ENCODE measurements at places on chromosomes 7 and 10.

DNA sequence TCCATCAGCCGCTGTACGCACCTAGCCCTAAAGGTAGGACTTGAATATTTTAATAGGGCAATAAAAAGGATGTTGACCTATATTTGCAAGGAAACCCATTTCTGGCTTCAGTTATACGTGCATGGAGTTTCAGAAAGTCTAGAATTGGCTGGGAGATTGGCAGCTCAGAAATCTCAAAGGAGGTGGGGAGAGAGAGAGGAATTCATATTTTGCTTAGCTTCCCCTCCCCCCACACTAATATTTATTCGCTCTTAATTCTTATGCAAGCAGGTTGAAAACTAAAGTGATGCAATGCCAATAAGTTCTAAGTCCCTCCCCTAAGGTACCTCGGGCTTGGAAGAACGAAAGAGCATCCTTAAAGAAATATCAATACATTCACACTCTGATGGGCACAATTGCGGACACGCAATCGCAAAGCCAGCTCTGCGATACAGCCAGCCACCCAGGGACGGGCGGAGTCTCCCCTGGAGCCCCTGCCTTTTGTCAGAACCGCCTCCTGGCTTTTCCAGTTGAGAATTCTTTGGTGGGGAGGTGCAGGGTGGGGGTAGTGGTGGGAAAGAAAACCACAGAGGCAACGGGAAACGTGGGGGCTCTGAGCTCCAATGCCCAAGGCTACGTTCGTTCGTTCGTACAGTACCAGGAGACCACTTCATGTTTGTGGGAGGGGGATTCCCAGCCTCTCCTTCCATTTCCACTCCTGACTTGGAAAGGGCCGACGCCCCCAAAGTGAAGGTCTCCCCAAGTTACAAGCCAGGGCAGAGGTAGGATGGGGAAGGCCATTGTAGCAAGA is 1.3 kb downstream of the SHH start:
- DNase-seq, result no peak

DNA sequence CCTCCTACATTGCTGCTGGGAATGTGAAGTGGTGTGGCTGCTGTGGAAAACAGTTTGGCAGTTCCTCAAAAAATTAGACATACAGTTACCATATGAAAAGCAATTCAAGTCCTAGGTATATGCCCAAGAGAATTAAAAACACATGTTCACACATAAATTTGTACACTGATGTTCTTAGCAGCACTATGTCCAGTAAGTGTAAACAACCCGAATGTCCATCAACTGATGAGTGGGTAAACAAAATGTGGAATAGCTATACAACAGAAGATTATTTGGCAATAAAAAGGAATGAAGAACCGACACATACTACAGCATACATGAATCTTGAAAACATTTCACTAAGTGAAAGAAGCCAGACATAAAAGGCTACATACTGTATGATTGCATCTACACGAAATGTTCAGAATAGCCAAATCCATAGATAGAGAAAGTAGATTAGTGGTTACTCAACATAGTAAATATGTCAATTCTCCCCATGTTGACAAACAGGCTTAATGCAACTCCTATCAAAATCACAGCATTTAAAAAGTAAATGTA is 17.2 kb downstream of the CEP41 start:
- DNase-seq, result no peak

DNA sequence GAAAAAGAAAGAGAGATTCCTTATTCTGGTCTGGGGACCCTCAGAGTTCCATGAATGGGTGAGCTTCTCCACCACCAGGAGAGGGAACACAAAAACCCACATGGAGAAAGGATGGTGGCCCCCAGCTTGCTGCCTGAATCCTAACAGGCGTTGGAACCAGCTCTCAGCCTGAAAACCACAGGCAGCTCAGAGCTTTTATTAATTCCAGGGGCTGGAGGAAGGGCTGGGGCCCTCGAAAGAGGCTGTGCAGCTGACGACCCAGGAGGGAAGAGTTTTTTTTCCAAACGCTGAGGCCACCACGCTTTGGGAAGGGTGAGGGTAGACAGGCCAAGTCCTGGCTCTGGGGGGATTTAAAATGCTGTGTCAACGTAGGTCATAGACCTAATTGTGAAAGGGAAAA is 10.8 kb upstream of the ELN start:
- no peak for DNase-seq

- no peak for DNase-seq
These were observed 191.0 kb upstream of the BET1 start for GRCh38 chr7:94195201-94195600.

DNA sequence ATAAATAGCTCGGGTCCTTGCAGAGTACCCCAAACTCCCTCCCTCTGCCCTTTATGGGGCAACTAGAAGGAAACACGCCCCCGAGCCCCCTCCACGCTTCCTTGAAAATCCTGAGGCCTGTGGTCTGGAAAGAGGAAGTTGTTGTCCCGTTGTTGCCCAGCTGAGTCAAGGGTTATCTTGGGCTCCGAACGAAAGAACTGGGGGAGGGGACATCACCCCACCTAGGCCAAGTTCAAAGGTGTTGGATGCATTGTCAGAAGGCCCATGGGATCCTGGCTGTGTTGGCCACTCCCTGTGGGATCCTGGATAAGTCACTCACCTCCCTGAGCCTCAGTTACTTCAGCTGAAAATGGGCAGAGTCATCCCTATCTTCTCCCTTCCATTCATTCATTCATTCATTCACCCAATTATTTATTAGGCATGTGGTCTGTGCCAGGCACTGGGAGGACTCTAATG is at the start of gene CCL24:
Gene CCL24, minus strand, starts transcription at position 26 of the 456 bp plus-strand sequence. CDS start 91 bp downstream, outside the sequence.
- no peak for DNase-seq

DNA sequence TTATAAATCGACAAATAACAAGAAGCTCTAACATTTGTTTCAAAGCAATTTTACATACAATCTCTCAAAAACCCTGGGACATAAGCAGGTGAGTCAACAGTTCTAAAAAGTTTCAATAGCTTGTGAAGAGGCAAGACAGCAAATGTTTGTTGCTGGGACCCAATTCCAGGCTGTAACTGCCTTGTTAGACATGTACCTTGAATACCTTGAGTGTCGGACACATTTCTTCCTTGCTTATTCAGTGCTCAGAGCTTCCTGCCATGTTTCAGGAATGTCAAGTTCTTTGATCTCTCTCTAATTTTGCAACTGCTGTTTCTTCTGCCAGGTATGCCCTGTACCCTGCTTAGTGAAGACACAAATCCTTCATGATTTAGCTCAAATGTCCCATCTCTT is 5.1 kb downstream of the CH25H start:
- no peak for DNase-seq

DNA sequence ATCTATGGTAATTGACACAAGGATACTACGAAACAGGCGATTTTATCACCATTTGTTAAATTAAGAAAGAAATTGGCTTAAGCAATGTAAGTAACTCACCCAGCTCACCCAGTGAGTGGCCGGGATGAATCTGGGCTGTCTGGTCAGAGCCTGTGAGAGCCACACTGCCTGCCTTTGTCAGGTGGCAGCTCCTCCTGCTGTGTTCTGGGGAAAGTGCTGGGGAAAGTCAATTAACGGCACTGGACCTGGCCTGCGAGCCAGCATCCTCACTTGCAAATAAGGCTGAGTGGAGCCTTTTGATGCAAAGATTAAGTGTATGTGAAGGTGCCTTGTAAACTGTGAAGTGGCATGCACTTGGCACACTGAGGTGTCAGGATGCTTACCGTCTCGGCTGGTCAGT is 13.4 kb upstream of the CXCL12 start:
- DNase-seq, result no peak

DNA sequence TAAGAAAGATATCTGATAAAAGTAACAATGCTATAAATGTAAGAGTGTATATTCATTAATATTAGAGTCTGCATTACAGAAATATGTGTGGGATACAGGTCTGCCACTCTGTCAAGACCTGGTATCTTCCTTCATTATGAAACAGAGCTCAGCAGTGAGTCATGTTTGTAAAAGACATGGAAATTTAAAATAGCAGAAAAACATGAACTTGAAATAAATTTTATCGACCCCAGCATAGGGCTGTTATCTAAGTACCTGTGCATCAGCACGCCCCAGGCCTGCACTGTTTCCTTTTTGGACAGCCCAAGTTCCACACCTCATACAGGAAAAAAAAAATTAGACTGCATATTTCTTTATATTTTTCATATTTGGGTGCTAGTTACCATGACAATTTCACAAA is 58.0 kb upstream of the ZPBP start:
- DNase-seq, result no peak

GRCh38 chr7:1320616-1321240 is 88.1 kb downstream of the UNCX start:
- DNase-seq, result no peak

- no peak for DNase-seq
These were observed 135.4 kb downstream of the PPP1R3A start for GRCh38 chr7:113783403-113783802.

DNA sequence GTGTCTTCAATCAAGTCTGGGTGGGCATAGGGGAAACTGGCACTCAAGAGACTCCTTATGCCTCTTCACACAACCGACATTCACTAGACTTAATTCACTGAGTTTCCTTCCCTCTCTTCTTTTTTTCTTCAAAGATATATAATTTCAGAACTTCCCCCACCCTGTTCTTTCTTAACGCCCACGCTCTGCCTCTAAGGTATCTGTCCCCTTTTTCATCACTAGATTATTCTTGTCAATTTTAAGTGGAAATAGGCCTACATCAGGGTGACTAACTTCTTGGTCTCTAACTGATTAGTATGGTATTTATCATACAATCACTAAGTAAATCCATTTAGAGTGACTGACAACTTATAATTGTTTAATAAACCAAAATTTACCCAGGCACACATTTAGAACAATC is 126.7 kb downstream of the CDCA7L start:
- DNase-seq, result no peak

- no peak for DNase-seq
These were observed 13.4 kb downstream of the AMZ1 start for GRCh38 chr7:2701424-2701823.

- peak; percentile 50 for DNase-seq
These were observed 131.4 kb upstream of the ODAD2 start for GRCh38 chr10:28130267-28130666.

DNA sequence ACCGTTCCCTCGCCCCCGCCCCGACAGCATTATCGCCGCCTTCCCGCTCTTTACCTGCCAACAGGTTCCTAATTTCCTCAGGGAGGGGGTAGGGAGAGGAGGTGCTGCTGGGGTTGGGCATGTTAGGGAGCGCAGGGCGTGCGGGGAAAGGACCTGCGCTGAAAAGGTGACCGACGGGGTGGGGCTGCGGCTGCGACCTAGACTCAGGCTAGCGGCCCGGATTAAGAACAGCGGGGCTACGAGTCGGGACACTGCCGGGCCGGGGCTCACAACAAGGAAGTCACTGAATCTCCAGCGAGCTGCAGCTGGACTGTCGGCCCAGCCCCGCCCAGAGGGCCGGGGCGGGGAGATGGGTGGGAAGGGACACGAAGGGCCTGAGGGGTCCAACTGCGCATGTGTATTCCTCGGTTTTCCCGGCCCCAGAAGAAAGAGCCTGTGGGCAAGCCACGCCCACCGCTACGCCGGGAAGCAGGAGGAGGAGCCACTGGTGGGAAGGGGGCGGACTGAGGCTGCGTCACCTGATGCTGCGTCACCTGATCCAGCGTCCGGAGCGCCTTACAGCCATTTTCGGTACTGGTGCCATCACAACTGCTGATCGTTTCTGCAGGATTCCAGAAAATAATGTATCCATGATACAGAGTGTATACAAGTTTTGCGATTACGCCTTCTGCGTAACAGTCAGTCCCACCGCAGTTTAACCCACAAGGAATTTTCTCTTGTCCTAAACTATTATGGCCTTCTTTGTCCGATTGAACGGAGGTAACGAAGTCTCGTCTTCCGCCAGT is at the start of gene SKAP2:
Gene SKAP2, minus strand, starts transcription at position 282 of the 785 bp plus-strand sequence. Its CDS starts 161 bp downstream, at position 121.
- peak; percentile 98 for DNase-seq

DNA sequence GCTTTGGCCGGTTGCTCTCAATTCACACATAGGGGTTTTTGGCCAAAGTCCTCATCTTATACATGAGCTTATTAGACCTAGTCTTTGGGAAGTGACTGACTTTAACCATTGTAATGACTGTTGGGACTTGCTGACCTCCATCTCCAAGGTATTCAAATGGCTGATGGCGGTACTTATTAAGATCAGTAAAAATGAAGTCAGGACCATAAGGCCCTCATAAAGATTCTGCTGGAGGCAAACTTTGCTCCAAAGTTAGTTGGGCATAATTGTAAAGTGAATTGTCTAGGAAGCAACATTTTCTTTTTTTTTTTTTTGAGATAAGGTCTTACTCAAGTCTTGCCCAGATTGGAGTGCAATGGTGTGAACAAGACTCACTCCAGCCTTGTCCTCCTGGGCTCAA is 76.3 kb upstream of the MKLN1 start:
- no peak for DNase-seq

DNA sequence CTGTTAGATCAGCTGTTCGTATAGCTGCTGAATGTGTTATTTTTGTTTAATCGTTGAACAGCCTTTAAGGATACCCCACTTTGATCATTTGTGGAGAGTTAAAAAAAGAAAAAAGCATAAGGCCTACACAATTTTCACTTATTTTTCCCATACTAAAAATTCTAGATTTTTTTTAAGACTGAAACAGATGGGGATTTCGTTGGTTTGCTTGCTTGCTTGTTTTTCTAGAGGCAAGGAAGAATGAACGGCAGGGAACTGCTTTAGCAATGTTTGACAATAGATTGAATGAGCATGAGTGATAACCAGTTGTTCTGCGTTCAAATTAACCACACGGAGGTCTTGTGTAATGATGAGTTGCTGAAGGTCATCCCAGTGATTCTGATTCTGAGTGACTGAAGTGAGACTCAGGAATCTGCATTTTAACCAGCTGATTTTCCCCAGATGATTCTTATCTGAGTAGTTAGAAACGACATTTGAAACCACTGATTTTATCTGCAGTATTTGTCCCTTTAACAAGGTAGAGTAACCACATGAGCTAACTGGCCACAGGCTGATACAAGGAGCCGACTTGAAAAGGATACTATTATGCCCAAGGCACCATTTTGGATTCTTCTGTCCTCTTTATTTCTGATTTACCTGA is 85.9 kb downstream of the GPR37 start:
- no peak for DNase-seq

- no peak for DNase-seq
These were observed 677 bp downstream of the TSPAN14 start for GRCh38 chr10:80454513-80455460.

DNA sequence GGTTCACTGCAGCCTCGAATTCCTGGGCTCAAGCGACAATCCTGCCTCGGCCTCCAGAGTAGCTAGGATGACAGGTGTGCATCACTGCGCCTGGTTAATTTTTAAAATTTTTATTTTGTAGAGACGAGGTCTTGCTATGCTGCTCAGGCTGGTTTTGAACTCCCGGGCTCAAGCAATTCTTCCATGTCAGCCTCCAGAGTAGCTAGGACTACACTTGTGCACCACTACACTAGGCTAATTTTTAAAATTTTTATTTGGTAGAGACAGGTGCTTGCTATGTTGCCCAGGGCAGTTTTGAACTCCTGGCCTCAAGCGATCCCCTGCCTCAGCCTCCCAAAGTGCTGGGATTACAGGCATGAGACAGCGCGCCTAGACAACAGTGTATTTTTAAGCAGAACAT is 120.5 kb downstream of the SVIL start:
- DNase-seq, result no peak

DNA sequence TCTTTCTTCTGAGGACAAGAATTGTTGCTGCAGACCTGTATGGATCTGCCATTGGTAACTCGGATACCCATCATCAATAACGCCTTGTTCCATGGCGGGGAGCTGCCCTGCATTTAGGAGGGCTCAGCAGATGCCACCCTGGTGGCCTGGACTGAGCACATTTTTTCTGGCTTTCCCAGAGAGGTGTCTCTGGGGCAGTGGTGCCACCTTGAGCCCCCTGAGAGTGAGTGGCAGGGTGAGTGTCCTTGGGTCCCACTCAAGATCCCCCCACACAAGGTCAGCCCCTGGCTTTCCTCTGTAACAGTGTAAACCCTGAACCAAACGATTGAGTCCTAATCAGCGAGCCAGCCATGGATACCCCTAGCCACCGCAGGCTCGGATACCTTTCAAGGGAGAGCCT is 258.6 kb downstream of the GLRX3 start:
- no peak for DNase-seq

GRCh38 chr7:44415510-44415909 is 74.9 kb downstream of the NUDCD3 start:
- no peak for DNase-seq

All from foreskin keratinocyte (primary cell).